ENCODE measurements at places on chromosomes 2 and 18.
A peak's percentile ranks its signal among the peaks of the same experiment; 100 is the strongest.

DNA sequence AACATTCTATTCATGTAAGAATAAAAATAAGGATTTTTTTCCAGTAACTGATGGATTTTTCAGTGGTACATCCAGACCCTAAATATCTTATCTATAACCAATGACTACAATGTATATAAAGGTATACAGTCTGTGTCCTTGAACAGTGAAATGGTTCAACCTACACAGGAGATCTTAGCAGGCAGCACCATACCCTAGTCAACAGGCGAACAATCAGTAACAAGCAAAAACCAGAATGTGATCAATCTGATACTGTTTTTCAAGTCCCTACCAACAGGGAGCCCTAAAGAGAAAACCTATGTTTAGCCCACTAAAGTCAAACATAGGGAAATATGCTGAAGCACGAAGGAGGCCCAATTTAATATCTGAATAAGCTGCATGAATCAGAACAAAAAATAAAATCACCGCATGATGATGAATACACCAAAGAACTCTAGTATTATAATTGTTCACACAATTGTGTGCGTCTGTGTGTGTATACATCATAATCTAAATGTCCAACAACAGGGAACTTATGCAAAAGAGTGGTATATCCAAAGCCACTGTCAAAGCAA lies 26.0 kb downstream of the PTPN2 start:
- no peak for DNase-seq

DNA sequence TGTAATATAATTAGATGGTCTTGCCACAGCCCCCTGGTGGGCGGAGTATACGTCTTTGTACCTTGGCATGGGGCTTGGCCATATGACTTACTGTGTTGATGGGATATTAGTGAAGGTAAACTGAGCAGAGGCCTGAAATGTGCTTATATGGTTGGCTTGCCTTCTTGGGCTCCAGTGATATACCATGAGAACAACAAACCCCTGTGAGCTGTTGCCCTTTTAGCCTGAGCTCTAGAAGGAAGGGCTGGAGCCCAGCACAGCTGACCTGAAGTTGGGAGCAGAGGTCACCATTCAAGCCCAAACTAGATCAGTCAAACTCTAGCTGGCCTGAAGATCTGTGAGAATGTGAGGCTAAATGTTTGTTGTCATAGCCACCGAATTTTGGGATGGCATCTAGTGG lies 75.2 kb upstream of the CD302 start:
- no peak for DNase-seq

- DNase-seq, result no peak
These were observed 359.8 kb upstream of the SETBP1 start for GRCh38 chr18:44320619-44321460.

DNA sequence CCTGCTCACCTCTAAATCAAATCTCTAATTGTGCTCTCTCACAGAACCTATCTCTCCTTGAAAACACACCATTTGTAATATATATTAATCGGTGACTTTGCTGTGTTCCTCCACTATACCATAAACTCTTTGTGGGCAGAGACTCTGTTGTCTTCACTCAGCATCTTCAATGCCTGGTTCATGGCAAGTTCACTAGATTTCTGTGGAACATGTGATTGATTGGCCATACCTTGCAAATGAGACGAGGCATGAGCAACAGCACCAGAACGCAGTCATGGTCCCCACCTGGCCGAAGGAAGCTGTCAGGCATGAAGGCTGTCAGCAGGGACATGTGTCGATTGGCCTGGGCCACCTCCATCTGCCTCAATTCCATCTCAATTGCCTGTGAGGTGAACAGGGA lies 11.6 kb downstream of the DCTN1 start:
- DNase-seq, result no peak

GRCh38 chr2:74515981-74516633 lies 1.9 kb downstream of the TLX2 start:
- no peak for DNase-seq

GRCh38 chr2:128198656-128199055 lies 107.7 kb downstream of the UGGT1 start:
- DNase-seq, result no peak

DNA sequence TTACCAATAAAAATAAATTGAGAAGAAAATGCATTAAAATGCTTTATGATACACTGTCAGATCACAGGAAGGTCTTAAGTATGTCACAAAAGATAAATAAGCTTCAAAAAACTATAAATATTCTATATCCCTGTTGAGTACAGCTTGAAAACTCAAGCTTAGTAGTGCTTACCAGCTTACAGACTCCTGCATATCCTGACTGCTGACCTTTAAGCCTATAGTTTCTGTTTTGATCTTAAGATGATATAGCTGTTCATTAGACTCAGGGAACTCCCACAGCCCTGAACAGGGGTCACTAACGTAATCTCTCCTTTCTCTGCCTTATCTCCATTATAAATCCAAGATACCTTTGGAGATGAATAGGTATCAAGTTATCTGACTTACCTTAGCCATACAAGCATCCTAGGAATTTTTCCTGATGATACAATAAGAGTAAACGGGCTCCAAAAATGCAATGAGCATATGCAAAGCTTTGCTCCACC lies 93.7 kb upstream of the RBBP8 start:
- DNase-seq, result no peak

DNA sequence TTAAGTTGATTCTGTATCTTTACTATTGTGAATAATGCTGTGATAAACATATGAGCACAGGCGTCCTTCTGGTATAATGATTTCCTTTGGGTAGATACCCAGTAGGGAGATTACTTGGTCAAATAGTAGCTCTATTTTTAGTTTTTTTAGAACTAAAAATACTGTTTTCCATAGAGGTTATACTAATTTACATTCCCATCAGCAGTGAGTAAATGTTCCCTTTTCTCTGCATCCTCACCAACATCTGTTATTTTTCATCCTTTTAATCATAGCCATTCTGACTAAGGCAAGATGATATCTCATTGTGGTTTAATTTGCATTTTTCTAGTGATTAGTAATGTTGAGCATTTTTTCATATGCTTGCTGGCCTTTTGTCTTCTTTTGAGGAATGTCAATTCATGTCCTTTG lies 35.1 kb downstream of the PMS1 start:
- peak; percentile 49 for DNase-seq

- DNase-seq, result no peak
These were observed 65.3 kb upstream of the SMAD7 start for GRCh38 chr18:49015886-49016647.

DNA sequence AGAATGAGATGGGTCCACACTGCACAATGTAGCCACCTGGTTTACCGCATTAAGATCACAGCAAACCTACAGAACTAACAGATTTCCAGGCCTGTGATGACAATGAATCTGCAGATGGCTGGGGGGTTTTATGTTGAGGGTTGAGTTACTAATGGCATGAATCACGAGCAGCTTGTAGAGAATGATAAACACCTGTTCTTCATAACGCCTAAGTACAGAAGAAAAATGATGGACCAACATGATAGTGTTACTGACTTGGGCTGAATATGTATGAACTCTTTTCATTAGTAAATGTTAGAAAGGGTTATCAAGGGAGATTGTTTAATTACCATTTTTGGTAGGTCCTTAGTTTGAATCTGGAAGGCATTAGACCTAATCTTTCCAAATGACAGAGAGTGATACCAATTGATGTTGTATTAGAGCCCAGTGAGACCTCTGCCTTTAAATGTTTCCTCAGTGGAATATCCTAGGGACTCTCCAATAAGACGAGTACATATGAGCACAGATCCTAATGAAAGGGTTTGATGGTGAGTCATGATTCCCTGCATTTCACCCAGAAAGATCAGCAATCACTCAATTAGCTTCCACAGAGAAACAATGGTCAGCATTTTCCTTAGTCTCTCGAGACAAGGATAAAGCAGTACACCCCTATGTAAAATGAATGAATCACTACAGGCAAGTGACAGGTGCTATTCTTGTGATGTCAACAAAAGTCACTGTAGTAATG lies 243.8 kb downstream of the DLGAP1 start:
- no peak for DNase-seq

- no peak for DNase-seq
These were observed 68.2 kb downstream of the ZNF516 start for GRCh38 chr18:76426737-76427305.

DNA sequence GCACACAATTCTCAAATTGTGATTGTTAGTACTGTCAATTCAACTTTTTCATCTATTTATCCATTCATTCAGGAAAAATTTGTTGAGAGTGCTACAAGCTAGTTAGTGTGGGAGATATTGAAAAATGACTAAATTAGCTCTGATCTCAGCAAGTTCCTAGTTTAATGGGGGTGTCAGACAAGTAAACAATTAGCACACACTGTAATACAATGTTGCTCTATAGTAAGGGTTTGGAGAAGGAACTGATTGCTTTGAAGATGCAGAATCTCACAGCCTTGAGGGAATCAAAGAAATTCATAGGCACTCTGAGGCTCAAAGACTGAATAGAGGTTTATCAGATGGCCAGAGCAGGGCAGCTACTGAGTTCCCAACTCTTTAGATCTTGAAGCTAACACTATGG lies 6.8 kb upstream of the CCNYL1 start:
- DNase-seq, result no peak

GRCh38 chr2:28401411-28401810 lies 8.8 kb downstream of the FOSL2 start:
- DNase-seq, result no peak

GRCh38 chr2:120204022-120204405 lies 19.2 kb downstream of the TMEM185B start:
- no peak for DNase-seq

DNA sequence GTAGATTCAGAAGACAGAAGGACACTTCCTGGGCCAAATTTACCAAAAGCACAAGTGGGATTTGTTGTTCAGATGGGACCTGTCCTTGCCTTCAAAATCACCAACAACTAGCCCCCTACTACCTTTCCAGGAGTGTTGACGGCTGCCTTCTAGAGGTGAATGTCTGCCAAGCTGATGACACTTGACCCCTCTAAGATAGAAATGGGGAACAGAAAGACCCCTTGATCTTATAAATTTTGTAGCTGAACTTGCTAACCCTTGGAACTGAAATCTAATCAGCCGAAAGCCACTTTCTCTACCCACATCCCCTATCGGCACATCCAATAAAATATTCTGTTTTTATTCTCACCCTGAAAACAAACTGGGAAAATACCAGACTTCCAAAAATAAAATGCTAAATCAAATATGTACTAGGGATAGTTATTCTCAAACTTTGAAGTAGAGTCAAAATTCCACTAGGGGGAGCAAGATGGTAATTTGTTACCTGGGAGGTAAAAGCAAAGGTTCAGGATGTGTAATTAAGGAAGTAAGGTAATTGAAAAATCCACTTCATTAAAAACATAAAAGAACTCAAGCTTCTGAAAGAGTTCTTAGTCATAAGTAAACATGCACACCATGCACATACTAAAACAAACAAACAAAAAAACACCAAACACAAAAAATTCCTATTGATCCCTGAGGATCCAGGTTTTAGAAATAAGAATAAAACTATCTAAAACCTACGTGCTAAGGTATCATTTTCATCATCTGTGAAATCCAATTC lies 119.2 kb downstream of the ANKRD44 start:
- no peak for DNase-seq
